Endothelial cell of umbilical vein (primary cell): ENCODE measurements at places on chromosomes 3 and 15. TPM values are rescaled to one million over a fixed set of nuclear protein-coding genes. Genes with fewer than 3 reads are reported as not detected.

- no peak for DNase-seq
Observed at GRCh38 chr3:124650798-124651197, 79.5 kb upstream of the UMPS start.

DNA sequence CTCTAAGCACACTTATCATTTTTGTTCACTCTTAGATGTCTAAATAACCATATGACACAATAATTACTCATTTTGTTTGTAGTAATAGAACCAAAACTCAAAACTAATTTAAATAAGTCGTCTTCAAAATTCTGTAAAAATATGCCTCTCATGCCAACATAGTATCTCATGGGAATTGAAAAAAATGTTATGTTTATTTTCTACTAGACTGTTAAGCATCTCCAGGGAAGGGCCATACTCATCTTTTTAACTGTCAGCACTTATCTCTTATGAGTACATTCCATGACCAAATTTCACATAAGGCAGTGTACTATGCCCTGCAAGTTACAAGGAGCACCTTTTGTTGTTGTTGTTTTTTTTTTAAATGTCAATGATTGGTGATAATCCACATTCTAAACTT is 18.3 kb upstream of the USF3 start:
- DNase-seq, result no peak

DNA sequence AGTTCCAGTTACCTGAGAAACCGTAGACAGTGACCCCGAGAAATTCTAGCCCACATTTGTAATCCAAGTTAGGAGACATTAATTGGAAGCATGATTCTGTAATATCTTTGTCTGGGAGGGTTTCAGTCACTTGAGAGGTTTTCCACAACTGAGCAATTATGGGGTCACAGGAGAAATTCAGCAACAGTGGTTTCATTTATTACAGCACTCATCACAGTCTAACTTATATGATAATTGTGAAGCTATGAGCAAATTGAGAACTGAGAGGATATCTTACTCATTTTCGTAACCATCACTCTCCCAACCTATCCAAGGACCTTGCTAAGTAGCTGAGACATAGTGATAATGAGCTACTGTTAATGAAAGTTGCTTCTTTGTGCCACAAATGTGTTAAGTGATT is 328.5 kb upstream of the PPP2R3A start:
- DNase-seq, result no peak

- DNase-seq, result no peak
Observed at GRCh38 chr3:123586968-123587367, 2.1 kb upstream of the HACD2 start.

ADAMTSL3 gene
- total RNA-seq, result not detected in 2 replicates

DNA sequence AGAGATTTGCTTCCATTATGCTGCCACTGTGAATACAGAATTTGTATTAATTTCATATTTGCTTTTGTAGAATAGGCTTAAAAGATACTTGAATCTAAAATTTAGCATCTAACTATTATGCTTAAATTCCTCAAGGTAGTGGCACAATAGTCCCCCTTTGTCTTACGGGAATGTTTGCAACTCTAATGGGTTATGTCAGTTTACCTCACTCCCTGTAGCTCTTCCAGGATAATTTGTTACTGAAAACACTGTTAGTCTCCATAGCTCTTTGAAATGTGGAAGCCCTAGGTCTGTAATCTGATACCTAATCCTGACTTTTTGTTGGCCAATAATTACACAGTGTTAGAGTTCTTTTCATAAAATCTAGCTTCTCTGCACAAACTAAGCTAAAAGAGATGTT is 433.4 kb downstream of the PYDC2 start:
- no peak for DNase-seq

DNA sequence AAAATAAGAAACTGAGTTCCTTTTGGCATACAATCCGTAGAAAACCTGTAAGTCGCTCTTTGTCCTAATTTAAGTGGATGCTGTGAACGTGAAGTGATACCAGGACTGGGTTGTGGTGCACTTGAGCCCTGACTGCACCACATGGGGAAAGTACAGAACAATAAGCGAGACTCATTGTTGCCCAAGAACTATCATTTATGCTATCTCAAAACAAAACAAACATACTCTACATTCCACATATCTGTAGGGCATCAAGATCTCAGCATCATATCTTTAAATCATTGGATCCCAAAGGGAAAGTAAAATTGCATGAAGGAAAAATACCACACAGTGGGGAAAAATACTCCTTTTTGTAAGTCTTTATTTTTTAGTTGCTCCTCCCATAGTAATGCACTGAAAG is 580.3 kb downstream of the MECOM start:
- DNase-seq, result no peak

GRCh38 chr3:8623741-8624140 is 20.9 kb downstream of the SSUH2 start:
- no peak for DNase-seq

OR5K2 gene
- not detected in 2 replicates for total RNA-seq

RLBP1 gene
- total RNA-seq, result not detected in 2 replicates

UBA7 gene
- 41.9 and 57.4 TPM in 2 replicates for total RNA-seq

DNA sequence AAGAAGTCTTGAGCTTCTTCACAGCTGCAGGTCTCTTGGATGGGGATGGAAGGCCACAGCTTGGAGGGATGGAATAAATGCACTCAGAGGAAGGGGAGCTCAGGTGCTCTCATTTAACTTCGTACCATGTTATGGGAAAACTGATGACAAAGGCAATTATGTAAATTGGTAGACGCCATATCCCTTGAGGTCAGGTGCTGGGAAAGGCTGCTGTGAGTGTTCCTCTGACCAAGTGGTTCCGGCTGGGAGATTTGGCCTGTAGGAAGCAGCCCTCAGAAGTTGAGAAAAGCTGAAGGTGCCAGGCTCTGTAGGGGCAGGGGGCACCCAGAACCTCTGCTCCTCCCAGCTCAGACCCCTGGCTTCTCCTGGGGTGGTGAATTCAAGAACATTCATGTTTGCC is 47.1 kb downstream of the FAH start:
- DNase-seq, result no peak

PPP2R3A gene
- total RNA-seq, result 13.8 and 14.6 TPM in 2 replicates

LRRC49 gene
- total RNA-seq, result 6.6 and 7.4 TPM in 2 replicates

SIDT1 gene
- not detected in 2 replicates for total RNA-seq

DNA sequence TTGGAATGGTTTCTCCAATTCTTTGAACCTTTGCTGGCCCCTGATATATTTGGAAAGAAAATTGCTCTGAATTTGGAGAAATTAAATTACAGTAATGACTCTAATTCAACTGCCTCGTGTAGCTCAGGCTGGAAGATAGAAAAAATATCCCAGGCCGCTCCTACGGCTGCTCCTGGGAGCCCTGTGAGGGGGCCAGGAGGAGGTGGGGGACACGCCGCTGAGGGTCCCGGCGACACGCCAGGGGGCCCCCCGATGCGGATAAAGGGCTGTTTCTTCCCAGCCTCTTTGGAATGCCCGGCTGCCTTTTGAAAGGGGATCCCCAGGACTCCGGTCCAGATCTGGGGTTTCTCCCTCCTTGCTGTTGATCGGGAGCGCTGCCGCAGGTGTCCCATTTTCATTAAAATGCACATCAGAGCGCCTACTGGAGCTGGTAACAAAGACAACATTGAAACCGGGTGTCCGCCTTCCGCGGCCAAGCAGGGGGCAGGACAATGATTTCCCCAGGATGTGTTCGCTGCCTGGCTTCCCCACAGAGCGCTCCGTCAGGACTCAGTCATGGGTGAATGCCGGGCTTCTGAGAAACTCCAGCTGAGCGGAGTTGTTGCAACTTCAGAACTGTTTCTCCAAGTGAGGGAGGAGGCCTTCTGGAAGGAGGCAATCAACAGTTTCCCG is 200.1 kb upstream of the KBTBD8 start:
- peak; percentile 48 for DNase-seq

- DNase-seq, result no peak
Observed at GRCh38 chr15:81982808-81983207, 63.0 kb downstream of the MEX3B start.

DNA sequence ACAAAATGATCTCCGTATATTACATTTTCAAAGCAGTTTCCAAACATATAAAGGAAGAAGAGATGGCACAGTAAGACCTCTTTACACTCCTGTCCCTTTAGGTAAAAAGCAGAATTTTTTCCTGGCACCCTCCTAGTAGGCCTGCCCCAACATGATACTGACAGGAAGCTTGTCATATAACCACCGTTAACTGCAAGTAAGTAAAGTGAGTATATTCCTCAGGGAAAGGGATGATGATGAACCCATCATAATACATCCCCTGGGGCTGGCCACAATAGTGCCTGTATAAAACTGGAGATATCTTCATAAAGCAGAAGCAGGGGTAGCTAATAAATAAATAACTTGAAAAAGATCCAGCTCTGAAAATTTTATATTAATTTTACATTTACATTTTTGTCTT is 893.0 kb downstream of the DIPK2A start:
- no peak for DNase-seq

DNA sequence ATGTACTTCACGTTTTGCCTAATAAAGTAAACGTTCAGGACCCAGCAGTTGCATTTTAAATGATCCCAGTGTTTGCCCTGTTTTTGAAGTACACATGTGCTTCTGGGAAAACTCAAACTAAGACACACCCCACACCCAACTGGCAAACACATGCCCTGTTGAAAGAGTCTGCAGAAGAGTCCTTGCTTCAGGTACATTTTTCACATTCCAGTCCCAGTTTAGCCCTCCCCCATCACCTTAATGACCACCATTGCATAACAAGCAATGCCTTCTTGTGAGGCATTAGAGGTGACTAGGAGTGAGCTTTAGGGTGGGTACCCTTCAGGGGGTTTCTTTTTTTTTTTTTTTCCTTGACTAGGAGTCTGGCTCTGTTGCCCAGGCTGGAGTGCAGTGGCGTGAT is 322.3 kb downstream of the CNTN4 start:
- DNase-seq, result no peak

DNA sequence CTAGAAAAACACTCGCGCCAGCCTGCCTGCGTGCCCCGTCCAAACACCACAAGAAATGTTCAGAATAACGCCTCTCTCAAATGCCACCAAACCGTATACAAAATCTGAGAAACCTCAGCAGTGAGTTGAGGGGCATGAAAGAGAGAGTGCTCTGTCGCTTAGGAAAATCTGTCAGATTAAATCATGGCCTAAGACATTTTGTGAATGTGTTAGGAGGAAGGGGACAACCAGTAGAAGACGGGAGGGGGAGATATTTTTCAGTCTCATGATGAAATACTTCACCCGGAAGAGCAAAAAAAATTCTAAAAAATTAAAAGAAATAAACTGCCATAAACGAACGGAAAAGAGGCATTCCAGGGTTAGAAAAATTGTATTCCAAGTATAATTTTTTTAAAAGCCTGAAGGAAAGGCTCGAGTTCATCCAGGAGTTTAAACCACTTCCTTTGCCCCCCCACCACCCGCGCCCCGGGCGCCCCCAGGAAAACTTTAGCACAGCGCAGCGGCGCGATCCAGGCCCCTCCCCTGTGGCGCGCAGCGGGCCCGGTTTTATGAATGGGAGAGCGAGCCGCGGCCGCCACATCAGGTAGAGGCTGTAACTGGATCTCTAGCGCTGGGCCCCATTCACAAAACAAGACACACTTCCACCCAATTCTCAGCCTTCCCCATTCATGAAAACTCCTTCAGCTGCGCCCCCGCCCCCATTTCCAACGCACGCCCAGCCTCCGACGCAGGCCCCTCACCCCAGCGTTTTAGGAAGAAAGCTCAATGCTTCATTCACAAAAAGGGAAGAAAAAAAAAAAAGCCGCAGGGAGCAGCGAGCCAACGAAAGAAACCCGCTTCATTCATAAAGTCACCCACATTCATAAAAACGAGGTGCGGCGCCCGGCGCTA is 1.4 kb downstream of the ETV5 start:
- DNase-seq, result peak; percentile 74

GRCh38 chr3:10602769-10603768 is 97.7 kb upstream of the ATP2B2 start:
- DNase-seq, result no peak

DNA sequence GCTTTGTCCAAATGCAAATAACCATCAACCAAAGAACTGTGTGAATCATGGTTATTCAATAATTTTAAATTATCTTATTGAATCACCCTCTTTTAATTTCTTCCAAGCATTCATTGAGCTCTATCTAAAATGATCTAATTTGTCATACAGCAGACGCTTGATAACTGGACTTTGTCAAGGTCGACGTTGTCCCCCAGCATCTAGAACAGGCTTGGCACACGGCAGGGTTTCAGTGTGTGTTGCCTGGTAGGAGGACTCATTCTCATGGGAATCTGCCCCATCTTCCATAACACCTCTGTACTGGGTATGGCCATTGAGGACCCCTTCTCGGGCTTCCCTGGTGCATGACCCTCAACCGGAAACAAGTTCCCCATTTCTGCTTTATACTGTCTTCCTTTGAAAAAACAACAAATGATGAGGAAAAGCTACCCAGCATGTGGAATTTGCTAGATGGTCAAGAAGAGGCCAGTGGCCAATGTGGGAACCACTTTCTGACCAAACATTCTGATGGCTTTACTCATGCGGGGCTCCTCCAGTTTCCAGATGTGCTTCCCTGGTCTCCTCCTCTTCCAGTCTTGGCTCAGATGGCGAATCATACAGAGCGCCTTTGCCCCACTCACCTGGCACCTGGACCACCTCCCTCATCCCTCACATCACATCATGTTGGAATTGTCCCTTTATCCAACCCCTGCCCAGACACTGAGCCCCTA is 41.7 kb upstream of the SEC22A start:
- DNase-seq, result no peak

GRCh38 chr15:68512598-68512997 is 66.2 kb upstream of the CORO2B start:
- DNase-seq, result peak; percentile 11

GRCh38 chr15:83067638-83067962 is 548 bp upstream of the BTBD1 start:
- no peak for DNase-seq

THPO gene
- not detected in 2 replicates for total RNA-seq

DNA sequence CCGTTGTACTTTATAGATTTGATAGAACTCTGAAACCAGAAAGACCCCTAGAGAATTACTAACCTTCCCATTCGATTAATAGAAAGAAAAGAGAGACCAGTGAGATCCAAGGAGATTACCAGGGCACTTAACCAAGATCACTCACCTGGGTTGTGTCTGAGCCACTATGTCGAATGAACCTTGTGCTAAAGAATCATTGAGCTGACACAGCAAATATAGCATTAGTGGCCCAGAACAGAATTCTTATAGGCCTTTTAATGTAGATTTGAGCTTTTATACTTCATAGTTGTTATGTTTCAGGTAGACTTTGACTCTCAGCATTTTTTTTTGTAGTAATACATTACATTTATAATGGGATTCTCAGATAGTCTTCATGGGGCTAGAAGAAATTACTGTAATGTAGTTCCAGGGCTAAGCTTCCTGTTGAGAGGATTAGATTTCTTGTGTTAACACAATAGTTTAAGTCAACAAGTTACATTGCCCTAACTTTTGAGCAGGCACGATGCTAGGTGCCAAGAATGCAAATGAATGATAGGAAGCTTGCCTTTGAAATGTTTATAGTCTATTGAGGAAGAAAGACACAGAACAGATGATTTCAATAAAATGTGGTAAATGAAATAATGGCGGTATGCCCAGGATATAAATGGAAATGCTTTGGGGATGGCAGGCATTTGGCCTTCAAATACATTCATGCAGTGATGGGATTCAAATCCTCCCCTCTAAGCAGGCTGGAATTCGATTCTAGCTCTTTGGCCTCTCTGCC is 24.4 kb upstream of the ABHD10 start:
- peak; percentile 77 for DNase-seq

GRCh38 chr15:26095710-26096330 is 232.7 kb upstream of the ATP10A start:
- no peak for DNase-seq

MESP1 gene
- total RNA-seq, result 1.0 and 1.7 TPM in 2 replicates

CILP gene
- total RNA-seq, result not detected in 2 replicates

C3orf49 gene
- total RNA-seq, result not detected in 2 replicates
